Germinal center (tissue), 1 donor: ENCODE measurements at places on chromosomes 3 and 15.

DNA sequence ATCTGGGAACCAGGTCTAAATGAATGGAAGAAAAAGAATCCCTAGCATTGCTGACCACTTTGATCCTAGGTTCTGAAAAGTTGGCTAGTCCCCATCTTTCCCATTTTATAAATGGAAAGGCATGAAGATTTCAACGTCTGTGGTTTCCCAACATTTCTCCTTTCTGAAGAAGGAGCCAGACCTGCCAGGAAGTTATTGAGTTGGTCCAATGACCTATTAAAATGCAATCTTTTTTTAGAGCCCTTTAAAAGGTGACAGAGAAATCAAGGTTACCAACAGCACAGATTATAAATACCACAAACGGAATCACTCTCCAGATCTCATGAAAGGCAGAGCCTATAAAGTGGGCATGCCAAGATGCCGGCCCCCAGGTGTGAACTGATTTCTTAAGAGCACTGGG lies 505.6 kb upstream of the THBS1 start:
- no peak for DNase-seq

DNA sequence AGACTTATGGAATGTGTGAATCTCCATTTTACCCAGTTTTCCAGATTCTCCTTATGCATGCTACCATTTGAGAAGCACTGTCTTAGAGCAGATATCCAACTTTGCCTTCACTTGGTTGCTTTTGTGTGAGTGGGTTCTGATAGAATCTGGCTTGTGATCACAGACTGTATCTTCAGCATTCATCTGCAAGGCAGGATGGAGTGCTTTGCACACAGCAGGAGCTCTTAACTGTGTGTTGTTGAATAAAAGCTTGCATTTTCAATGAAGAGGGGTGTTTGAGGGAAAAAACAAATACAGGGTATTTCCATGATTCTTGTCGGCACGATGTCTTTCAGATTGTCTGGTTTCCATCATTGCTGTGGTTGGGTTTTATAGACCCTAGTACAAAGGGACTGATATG lies 24.4 kb downstream of the IL1RAP start:
- no peak for DNase-seq

DNA sequence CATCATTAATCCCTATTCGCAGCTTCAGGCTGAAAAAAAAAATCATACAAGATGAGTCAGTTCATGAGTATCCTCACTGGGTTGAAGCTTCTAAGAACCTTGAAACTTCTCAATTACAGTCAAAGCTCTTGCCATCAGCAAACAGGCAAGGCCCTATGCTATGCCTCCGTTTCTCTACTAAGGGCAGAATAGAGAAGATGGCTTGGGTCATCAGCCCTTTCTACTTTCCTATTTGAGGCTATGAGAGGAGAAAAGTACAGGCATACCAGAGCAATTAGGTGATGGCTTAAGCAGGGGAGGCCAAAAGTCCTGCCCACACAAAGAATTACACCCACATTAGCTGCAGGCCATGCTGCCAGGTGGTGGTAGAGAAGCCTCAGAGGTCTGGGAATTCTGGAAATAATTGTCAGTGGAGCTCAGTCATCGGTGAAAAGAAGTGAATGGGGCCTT lies 89.0 kb downstream of the MRPL46 start:
- no peak for DNase-seq

GRCh38 chr3:48652923-48653715 lies 9.6 kb downstream of the CELSR3 start:
- no peak for DNase-seq

GRCh38 chr3:10283638-10284037 lies 9.1 kb downstream of the GHRL start:
- DNase-seq, result no peak

- DNase-seq, result no peak
These were observed 106.0 kb upstream of the ADPGK start for GRCh38 chr15:72889545-72889944.

GRCh38 chr3:128835096-128835495 lies 44.3 kb upstream of the ACAD9 start:
- DNase-seq, result no peak

- no peak for DNase-seq
These were observed 1.3 kb downstream of the SLC27A2 start for GRCh38 chr15:50183112-50183794.

DNA sequence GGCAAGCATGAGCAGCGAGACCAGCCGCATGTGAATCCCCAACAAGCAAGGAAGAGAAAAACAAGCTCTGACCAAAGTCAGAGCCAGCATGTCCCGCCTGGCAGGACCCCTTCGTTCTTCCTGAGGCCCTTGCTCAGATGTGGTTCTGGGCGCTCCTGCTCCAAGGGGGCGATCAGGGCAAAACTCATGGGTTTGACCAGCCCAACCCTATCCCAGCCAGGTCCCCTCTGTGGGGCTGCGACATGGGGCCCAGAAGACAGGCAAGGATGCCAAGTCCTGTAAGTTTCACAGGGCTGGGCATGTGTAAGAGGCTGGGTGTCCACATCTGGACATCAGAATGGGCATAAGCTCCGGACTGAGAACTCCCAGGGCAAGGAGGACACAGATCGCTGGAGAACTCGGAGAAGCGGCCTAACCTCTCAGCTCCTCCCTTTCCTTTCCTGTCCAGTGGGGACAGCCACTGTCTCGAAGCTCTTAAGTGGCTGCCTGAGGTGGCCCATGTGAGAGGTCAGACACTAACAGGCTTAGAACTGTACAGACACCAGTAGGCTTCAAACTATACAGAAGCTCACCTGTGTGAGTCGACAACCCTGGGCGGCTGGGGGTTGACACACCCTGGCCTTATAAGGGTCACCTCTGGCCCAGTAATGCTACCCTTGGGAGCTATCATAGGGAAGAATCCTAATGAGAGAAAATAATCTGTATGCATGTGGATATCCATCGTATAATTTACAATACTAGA lies 48.9 kb downstream of the XXYLT1 start:
- no peak for DNase-seq

DNA sequence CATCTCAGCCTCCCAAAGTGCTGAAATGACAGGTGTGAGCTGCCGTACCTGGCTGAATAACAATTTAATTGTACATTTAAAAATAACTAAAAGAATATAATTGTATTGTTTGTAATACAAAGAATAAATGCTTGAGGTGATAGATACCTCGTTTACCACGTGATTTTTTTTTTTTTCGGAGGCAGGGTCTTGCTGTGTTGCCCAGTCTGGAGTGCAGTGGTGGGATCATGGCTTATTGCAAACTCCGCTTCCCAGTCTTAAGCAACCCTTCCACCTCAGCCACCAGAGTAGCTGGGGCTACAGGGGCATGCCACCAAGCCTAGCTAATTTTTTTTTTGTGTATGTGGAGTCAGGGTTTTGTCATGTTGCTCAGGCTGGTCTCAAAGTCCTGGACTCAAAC lies 15.8 kb downstream of the MFN1 start:
- no peak for DNase-seq

GRCh38 chr3:144760831-144761230 lies 789.2 kb downstream of the DIPK2A start:
- DNase-seq, result no peak
